Suprapubic skin (tissue), 4 donors: ENCODE measurements at places on chromosomes 16 and 17.
A peak's percentile ranks its signal among the peaks of the same experiment; 100 is the strongest.

GRCh38 chr17:47305302-47305923 lies 18.3 kb upstream of the EFCAB13 start:
- no peak for DNase-seq

DNA sequence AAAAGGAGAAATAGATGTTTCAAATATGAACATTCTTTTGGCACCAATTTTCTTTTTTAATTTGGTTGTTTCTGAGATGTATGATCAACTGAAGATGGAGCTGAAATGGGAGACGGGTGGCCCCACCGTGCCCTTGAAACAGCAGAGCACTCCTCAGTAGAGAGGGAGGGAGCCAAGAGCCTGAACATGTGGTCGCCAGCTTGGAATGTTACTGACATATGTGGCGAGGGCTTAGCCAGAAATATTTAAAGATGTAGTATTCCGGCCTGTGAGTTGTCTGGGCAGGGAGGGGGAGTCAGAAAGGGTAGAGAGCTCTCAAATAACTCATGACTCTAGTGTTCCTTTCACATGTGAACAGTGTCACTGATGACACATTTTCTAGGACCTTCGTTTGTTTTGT lies 13.3 kb upstream of the MRC2 start:
- no peak for DNase-seq

- DNase-seq = no peak
Measured at GRCh38 chr16:80500961-80501525, 39.8 kb upstream of the DYNLRB2 start.

- no peak for DNase-seq
Measured at GRCh38 chr17:7716901-7717755, at the start of gene DNAH2. Gene DNAH2, plus strand, starts transcription at chr17:7717744. Its CDS starts 1,991 bp downstream, at chr17:7719735.

GRCh38 chr16:80924372-80924978 lies 82.2 kb downstream of the CMC2 start:
- no peak for DNase-seq

DNA sequence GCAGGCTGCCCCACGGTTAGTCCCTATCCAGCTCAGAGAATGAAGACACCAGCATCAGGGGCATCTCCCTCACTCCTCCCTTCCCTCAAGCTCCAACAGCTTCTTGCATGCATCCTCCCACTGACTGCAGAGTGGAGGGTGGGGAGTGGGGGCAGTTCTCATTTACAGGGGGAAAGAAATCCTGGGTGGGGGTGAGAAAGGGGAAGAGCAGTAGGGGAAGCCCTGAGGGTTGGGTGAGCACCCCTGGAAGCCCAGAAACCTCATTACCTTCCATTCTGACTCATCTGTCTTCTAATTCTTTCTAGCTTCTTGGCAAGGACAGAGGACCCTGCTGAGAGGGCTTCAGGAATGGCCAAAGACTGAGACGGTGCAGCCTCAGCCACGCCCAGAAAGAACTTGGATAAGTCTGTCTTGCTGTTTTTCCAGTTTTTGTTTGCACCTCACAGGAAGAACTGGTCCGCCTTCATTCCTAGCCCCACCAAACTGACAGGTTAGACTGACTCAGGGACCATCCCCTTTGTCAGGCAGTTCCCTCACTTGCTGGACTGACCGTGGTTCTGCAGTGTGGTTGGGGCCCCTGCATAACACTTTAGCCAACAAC lies 52.5 kb upstream of the WSB1 start:
- DNase-seq = no peak

- no peak for DNase-seq
Measured at GRCh38 chr16:9004183-9004582, 40.5 kb upstream of the USP7 start.

- no peak for DNase-seq
Measured at GRCh38 chr17:1005361-1005946, 8.5 kb downstream of the TIMM22 start.

DNA sequence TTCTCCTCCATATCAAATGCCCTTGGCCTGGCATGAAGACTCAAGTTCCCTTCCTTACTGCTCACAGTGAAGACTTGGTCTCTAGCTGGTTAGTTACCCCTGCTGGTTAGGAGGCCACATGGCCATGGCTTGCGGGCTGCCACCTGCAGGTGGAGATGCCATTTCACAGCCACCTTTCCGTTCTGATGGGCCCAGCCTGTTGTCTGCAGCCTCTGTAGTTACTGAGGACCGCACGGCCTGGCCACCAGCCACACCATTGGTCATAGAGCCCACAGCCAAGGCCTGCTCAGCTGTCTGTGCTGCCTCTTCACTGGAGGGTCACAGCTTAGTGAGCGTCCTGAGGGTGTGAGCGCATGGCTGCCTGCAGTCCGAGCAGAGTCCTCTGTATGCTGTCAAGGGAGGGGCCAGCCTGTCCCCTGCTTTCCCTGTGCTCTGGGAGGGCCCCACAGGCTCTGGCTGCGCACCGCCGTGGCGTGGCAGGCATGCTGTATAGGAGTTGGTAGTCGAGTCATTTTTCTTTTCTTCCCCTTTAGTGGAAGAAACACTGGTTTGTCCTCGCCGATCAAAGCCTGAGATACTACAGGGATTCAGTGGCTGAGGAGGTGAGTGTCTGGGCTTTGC lies 59.2 kb downstream of the PLD6 start:
- DNase-seq = no peak

- peak; percentile 78 for DNase-seq
Measured at GRCh38 chr17:61412860-61413660, 13.4 kb downstream of the TBX2 start.

DNA sequence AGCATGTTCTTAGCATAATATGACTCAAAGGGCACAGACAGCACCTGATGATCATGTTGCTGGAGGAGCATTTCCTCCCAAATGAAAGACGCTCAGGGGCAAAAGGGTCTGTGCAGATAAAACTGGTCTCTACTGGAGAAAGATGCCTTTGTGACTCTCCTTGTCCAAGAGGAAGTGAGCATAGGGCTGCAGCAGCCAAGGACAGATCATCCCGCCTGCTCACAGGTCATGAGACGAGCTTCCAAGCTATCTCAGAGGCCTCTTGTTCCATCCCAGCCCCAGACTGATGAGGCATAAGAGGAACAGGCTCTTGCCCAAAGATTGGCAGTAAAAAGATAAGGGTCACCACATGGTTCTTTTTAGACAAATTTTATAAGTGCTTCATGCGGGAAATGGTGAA lies 141.8 kb downstream of the KATNIP start:
- no peak for DNase-seq

GRCh38 chr16:593406-593805 lies 3.5 kb downstream of the RAB40C start:
- no peak for DNase-seq

DNA sequence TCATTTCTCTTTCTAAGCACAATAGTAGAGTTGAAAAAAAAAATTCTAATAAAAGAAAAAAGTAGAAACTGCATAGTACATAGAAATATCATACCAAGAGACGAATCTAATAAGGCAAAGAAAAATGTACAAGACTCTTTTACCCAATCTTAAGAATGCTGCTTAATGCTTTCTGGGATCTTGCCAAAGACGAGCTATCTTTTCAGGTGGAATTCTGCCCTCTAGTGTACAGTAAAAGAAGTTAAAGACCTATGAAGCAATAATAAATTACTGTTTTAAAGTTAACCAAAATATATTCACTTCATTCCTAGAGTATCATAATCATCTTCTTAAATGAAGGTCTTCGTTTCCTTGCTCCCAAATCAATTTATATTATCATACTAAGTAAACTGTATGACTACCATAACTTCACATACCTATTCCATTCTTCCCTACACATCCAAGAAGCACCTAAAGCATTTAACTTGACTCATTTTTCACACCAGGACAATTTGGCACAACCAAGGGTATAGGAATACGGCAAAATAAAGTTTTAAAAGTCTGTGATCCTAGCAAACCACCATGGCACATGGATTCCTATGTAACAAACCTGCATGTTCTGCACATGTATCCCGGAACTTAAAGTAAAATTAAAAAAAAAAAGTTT lies 47.7 kb downstream of the CFDP1 start:
- DNase-seq = no peak

DNA sequence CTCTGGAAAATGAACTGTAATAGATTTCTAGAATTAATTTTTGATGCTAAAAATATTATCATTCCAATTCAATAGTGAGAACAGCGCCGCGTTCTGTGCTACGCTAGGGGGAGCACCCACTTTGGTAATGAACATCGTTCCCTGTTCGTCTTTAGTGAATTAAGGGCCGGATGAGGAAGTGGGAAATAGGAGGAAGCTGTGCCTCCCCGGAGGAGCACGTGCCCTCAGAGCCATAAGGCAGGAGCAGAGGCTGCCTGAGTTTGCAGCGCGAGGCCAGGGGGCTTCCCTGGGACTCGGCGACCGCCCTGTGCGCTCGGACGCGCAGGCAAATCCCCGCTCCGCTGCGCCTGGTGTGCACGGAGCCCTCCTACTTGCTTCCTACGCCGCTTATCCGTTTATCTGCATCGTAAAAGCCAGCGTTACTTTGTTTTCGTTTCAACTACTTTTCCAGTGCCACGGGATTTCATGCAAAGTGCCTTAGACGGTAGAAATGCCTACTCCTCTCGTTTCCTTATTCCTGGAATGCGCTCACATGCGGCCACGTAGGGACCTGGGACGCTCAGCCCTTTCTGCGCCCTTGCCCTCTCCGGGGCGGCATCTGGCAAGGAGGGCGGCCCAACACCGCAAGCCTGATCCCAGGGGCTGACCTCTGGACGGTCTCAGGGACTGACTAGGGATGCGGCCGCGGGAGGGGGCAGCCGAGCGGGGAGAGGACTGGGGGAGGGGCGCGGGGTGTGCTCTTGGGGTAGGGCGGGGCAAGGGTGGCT lies 76.4 kb downstream of the KCNJ12 start:
- DNase-seq = no peak

DNA sequence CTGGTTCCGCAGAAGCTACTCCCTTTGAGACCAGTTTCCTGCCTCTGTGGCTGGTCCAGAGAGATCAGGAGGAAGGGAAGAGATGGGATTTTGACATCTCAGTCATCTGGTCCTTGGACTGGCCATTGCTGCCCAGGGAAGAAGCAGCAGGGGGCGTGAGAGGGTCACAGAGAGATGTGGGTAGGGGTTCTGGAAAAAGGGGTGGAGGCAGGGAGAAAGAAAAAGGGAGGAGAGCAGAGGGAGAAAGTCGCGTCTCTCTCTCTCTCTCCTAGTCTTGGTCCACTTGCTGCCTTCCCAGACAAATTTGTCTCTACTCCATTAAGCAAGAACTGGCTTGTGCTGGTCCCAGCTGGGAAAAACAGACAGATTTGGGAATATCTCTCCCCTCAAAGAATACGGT lies 4.4 kb downstream of the SHBG start:
- DNase-seq = no peak

DNA sequence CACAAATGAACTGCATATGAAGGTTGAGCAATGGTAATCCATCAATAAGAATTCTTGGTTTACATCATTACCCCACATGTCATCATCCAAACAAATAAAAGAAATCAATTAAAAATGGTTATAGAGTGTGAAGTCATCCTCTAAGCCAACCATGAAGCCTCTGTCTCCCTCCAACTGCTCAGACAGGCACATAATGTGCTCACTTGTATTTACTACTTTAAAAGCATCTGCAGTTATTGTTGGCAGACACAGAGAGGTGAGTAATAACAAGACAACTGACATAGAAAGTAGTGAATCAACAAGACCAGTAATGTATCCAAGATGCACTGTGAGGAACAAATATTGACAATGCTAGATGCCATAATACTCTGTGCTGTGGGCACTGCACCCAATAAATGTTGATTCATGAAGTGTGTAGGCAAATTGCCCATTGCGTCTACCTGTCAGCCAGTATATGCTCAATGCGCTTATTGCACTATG lies 20.0 kb downstream of the ADAMTS18 start:
- no peak for DNase-seq

- no peak for DNase-seq
Measured at GRCh38 chr17:62994931-62995330, 28.9 kb downstream of the TANC2 start.

- DNase-seq = no peak
Measured at GRCh38 chr16:5059386-5060072, 6.2 kb downstream of the C16orf89 start.

DNA sequence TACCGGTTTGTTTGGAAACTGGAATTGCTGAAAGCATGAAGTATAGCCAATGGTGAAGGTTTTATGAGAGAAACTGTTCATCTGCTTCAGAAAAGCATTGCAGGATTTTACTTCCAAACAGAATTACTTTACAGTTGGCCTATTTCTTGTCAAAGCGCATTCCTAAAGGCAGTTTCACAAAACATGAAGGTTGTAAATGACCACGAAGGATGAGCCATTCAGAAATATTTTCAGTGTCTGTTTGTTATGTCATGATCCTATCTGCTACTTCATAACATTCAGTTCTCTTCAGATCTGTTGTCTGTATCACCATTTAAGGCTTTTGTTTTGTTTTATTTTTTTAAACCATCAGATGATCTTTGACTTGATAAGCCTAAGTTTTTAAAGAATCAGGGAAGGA lies 45.7 kb downstream of the AATF start:
- no peak for DNase-seq

DNA sequence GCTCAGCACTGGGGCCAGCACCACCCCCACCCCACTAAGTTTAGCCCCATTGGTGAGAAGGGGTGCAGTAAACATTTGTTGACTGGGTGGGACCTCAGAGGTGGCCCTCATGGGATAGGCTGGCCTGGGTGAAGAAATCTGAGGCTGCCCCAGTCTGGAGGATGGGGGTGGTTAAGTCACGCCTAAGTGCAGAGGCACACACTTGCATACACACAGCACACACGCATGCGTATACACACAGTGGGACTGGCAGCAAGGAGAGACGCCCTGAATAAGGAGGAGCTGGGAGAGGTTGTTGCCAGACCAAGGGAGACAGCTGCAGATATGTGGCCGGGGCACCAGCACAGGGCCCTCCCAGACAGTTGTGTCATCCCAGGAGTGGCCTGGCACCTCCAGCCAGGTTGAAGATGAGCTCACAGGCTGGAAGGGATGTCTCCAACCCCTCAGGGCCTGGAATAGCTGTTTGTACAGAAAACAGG lies 3.0 kb upstream of the BCAR1 start:
- peak; percentile 66 for DNase-seq

DNA sequence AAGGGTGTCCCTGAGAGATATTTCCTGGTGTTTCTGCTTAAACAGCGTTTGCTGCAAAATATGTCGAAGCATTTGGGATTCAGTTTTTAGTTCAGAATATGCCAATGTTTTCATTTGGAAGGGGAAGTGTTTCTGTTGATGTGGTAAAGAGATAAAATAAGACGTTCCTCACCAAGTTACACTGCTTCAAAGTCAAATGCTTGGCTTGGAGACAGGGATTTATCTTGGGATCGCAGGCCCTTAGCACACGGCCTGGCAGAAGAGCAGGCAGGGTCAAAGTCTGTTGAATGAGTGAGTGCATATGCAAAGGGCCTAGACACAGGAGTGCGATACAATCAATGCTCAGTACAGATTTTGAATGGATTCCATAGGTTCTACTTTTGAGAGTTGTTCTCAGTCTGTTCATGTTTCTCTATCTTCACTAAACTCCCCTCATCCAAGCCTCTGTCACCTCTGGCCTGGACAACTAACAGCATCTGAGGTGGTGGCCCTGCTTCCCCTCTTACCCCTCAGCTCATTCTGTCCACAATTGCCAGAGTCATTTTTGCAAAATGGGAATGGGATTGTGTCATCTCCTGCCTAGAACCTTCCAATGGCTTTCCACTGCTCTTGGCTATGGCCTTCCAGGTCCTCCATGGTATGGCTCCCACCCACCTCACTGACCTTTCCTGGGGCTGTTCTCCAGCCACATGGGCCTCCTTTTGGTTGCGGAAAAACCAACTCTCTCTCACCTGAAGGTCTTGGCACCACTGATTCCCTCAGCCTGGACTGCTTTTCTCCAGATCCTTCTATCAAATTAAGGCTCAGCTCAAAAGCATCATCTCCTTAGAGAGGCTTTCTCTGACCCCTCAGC lies 3.2 kb downstream of the DEXI start:
- DNase-seq = no peak
